ENCODE measurements at places on chromosomes 12 and 14.

DNA sequence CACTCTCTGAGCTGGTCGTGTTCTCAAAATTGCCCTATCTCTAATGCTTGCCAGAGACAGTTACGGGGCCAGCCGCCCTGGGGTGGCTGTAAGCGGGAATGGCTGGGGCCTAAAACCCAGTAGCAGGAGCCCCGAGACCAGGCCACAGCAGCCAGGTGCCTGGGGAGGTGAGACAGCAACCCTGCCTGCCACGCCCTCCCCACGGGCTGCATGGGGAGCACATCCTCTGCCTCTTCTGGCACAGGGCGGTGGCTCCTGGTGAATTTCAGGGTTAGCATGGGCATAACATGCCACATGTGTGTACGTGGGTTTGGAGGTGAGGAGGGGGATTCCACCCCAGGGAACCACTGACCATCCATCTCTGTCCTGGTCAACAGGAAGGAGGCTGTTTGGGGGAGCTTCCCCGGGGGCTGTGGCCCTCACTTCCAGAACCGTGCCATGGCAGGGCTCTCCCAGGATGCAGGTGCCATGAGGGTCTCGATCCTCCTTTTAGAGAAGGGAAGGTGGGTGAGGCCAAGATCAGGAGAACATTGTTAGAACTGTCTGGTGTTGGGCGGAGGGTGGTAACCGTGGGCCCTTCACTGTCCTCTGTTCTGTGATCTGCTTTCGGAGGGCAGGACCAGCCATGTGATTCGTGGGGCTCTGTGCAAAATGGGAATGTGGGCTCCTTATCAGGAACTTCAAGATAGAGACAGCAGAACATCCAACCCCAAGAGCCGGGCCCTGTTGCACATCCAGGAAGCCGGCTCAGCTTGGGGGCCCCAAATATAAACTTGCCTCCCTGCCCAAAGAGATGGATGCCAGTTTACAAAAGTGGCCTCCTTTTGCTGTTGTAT lies 312.2 kb upstream of the DIO3 start:
- no peak for DNase-seq

- DNase-seq: no peak
Measured at GRCh38 chr14:68088451-68088854, 268.9 kb downstream of the RAD51B start.

DNA sequence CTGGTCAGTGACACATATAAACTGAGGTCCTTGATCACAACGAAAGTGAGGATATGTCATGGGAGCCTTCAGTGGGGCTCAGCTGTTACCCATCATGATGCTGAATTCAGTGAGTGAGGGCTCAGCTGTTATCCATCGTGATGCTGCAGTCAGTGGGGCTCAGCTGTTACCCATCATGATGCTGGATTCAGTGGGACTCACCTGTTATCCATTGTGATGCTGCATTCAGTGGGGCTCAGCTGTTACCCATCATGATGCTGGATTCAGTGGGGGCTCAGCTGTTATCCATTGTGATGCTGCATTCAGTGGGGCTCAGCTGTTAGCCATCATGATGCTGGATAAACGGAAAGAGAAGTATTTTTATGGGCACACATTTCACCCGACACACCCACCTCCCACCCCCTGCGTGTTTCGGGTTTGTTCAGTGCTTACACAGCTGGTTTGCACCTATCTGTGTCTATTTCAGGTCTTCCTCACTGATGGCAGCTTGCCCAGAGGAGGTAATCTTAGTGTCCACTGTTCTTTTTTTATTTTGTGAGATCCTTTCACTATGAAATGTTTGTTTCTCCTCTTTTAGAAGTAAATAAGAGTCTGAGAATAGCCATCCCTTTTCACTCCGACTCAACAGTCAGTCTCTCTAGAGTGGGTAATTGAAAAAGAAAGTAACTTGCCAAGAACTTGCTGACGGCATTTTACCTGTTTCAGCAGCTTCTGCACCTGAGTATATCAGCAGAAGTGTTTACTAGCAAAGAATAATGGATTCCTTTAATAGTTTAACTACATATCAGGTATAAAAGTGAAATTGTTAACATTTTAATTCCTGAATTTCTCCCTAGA lies 183.0 kb downstream of the ERC1 start:
- no peak for DNase-seq

DNA sequence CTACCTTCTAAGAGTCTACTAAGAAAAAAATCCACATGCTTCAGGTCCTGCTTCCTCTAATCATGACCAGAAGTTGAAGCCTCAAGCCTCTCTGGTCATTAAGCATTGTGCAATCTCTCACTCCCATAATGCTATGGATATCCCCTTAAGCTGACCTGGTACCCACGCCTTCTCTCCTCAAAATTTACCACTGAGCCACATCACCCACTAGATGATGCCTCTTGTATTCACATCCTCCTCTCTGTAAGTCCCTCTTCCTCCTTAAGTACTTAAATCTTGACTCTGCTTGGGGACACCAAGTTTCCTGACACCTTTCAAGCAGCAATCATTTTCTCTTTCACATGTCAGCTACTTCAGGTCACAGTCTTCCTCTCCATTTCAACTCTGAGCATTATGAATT lies 9.8 kb downstream of the GALNT4 start:
- no peak for DNase-seq

- DNase-seq: no peak
Measured at GRCh38 chr14:101352567-101352966, 208.7 kb upstream of the DIO3 start.

- no peak for DNase-seq
Measured at GRCh38 chr12:109707470-109707821, 6.2 kb upstream of the FAM222A start.

- no peak for DNase-seq
Measured at GRCh38 chr14:99410019-99410418, 70.6 kb downstream of the SETD3 start.

- DNase-seq: no peak
Measured at GRCh38 chr12:69108037-69108436, 131.3 kb upstream of the CPSF6 start.

- DNase-seq: no peak
Measured at GRCh38 chr14:96167224-96168148, 37.2 kb upstream of the BDKRB2 start.

- DNase-seq: no peak
Measured at GRCh38 chr12:124357616-124358015, 62.7 kb downstream of the RFLNA start.

- no peak for DNase-seq
Measured at GRCh38 chr14:67728258-67728657, 26.6 kb downstream of the RDH12 start.

DNA sequence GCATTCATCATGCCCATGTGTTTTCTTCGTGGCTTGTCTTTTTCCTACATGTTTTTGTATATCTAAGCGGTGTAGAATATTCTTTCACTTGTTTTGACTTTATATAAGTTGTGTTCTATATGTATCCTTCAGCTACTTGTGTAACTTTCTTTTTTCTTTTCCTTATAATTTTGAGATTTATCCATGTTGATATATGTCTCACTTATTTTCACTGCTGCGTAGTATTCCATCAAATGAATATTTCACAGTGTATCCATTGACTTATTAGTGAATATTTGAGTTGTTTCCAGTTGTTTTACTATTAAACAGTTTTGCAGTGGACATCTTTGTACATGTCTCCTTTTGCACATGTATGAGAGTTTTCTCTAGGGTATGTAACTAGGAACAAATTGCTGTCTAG lies 43.9 kb downstream of the BORCS5 start:
- no peak for DNase-seq

DNA sequence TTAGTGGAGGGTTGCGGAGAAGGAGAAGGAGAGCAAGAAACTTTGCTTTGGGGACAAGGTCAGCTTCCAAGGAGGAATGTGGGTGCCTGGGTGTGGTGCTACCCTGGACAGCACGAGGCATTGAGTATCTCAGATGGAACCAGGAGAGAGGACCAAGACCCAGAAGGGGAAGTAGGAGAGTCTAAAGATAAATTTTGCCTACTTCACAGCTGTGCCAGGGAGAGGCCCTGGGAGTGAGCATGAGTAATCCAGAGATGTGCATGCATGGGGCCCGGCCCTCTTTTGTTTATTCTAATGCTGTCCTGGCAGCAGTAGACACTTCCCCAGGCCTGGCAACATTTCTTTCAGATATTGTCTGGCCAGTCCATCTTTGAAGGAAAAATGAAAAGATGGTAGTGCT lies 49.5 kb upstream of the GNPNAT1 start:
- DNase-seq: no peak

- no peak for DNase-seq
Measured at GRCh38 chr12:32419520-32419960, 20.2 kb downstream of the FGD4 start.

DNA sequence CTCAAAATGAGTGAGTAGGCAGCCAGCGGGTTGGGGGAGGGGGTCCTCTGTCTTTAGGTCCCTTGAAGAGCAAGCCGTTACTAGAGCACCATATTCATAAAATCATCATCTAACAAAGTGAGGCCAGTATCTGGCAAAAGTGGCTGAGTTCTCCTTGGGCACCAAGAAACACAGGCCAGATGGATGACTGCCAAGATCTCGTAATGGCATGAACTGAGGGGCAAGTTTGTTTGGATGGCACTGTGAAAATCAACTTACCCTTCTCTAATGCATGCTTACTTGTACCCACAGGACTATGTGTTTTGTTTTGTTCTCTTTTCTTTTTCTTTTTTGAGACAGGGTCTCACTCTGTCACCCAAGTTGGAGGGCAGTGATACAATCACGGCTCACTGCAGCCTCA lies 41.6 kb downstream of the GNPTAB start:
- no peak for DNase-seq

DNA sequence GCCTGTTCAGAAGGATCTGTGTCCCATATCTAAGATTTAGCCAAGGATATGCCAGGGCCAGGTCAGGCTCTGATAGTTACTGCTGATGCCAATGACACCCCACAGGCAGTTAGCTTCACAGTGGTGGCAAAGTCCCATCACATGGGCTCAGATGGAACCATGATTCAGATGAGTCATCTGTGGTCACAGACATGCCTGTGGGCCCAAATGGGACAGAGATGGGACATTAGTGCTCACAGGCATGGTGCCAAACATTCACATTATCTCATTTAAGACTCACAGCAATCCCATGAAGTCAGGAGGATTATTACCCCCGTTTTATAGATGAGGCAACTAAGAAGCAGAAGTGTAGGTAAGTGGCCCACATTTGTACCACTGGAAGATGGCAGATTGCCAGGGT lies 207.8 kb downstream of the DPF3 start:
- no peak for DNase-seq

DNA sequence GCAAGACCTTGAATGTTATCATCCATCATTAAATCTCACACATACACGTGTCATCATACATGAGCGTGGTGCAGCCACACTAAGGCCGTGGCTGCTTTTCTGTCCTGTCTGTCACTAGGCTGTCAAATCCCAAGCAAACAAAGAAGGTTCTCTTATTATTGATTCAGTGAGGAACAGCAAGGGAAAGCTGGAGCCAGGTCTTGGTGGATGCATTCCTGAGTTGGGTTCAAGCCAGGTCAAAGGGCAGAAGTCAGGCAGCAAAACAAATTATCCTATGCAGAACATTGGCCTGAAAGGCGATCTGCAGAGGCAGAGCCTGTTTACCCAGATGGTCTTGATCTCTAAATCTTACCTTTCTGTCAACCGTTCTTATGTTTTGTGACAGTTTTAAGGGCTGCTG lies 252.3 kb downstream of the NEDD1 start:
- DNase-seq: no peak

DNA sequence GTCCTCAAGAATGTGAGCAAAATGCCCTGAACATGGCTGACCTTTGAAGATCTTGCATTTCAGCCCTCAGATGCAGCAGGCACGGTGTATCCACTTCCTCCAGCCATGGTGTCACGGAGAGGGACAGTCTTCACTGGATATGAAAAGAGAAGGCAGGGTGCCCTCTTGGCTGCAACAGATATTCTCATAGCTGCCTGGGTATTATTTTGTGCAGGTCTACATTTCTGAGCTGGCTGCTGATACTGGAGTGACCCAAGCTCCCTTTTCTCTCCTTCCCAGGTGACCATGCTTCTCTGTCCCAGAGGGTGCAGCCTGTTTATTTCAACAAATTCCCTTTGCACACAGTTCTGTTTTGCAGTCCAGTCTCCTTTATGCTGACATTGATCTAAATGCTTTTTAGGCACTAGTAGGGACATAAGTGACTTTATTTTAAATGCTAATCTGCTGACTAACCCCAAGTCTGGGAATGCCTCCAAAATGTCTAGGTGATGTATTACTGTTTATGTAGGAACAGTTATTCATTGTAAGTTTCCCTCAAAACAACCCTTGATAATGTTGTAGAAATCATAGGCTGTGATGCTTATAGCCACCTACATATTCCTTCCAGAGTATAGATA lies 17.4 kb upstream of the PYGL start:
- DNase-seq: no peak

Data from neural crest cell (in vitro differentiated cells).